ENCODE measurements at places on chromosomes 4 and X. TPM values are rescaled to one million over a fixed set of nuclear protein-coding genes. Genes with fewer than 3 reads are reported as not detected.

Gene OCRL
- total RNA-seq, result 24.7 TPM

Gene NLGN4X
- total RNA-seq, result not detected

Gene ABLIM2
- 3.4 TPM for total RNA-seq

Gene S100G
- not detected for total RNA-seq

Gene KLKB1
- total RNA-seq, result not detected

Gene UGT8
- 0.15 TPM for total RNA-seq

Gene TEX11
- total RNA-seq, result not detected

Gene HSFX1
- 0.43 TPM for total RNA-seq

Gene FAM9B
- total RNA-seq, result not detected

All from A549 treated with ZK216348 at 1 μM for 4 hours (cell line).